ENCODE measurements at places on chromosomes 3 and 15.

DNA sequence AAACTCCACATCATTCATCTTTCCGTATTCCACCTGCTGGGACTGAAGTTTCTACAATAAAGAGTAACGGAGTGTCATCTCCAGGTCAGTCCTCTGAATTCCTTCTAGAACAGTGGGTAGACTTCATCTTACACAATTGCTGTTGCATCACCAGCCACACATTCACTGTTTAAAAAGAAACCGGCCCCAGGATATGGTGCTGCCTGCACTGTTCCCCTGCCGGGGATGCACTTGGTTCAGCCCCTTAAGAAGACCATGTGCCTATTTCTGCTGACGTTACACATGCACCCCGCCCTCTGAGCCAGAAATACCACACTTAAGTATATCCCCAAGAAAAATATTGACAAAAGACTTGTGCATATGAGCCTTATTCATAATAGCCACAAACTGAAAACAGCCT lies 233.4 kb downstream of the FEZF2 start:
- H3K4me3 ChIP-seq, result no peak overlapping the region
- no peak overlapping the region for H3K27ac ChIP-seq
- no peak for DNase-seq
- no peaks in the 10 kb centered on the region for H3K27me3 ChIP-seq
- H3K4me1 ChIP-seq, result peaks cover 8% of the 10 kb centered on the region
- H3K36me3 ChIP-seq, result no peaks in the 10 kb centered on the region

GRCh38 chr3:150247441-150247840 lies 160.7 kb upstream of the TSC22D2 start:
- H3K27ac ChIP-seq, result no peak overlapping the region
- peaks cover 25% of the 10 kb centered on the region for H3K4me1 ChIP-seq
- no peaks in the 10 kb centered on the region for H3K36me3 ChIP-seq
- no peaks in the 10 kb centered on the region for H3K27me3 ChIP-seq

GRCh38 chr3:138463724-138464490 lies 29.5 kb downstream of the ESYT3 start:
- no peaks in the 10 kb centered on the region for H3K4me1 ChIP-seq
- H3K4me3 ChIP-seq, result no peak overlapping the region
- H3K27me3 ChIP-seq, result no peaks in the 10 kb centered on the region
- H3K27ac ChIP-seq, result no peak overlapping the region
- H3K36me3 ChIP-seq, result no peaks in the 10 kb centered on the region

- no peak overlapping the region for H3K27ac ChIP-seq
- H3K4me3 ChIP-seq, result no peak overlapping the region
- no peaks in the 10 kb centered on the region for H3K27me3 ChIP-seq
- peaks cover 37% of the 10 kb centered on the region for H3K4me1 ChIP-seq
- DNase-seq, result no peak
- no peaks in the 10 kb centered on the region for H3K36me3 ChIP-seq
Measured at GRCh38 chr3:64828276-64828675, 140.5 kb upstream of the ADAMTS9 start.

- peaks cover 11% of the 10 kb centered on the region for H3K4me1 ChIP-seq
- DNase-seq, result no peak
- H3K4me3 ChIP-seq, result no peak overlapping the region
- no peak overlapping the region for H3K27ac ChIP-seq
Measured at GRCh38 chr3:117926819-117927218, 1107.8 kb downstream of the IGSF11 start.

- H3K36me3 ChIP-seq, result no peaks in the 10 kb centered on the region
- H3K4me3 ChIP-seq, result no peak overlapping the region
- no peaks in the 10 kb centered on the region for H3K27me3 ChIP-seq
- no peaks in the 10 kb centered on the region for H3K4me1 ChIP-seq
- no peak overlapping the region for H3K27ac ChIP-seq
- DNase-seq, result no peak
Measured at GRCh38 chr3:27939521-27939920, 217.4 kb upstream of the EOMES start.

GRCh38 chr3:79367803-79368202 lies 400.0 kb downstream of the ROBO1 start:
- no peak for DNase-seq
- no peak overlapping the region for H3K4me3 ChIP-seq
- no peaks in the 10 kb centered on the region for H3K36me3 ChIP-seq
- no peaks in the 10 kb centered on the region for H3K27me3 ChIP-seq
- H3K27ac ChIP-seq, result no peak overlapping the region

GRCh38 chr3:26191556-26191955 lies 401.7 kb downstream of the OXSM start:
- DNase-seq, result no peak
- no peak overlapping the region for H3K27ac ChIP-seq
- no peaks in the 10 kb centered on the region for H3K36me3 ChIP-seq
- no peak overlapping the region for H3K4me3 ChIP-seq
- no peaks in the 10 kb centered on the region for H3K27me3 ChIP-seq
- H3K4me1 ChIP-seq, result no peaks in the 10 kb centered on the region

- no peaks in the 10 kb centered on the region for H3K27me3 ChIP-seq
- no peak overlapping the region for H3K27ac ChIP-seq
- H3K4me3 ChIP-seq, result no peak overlapping the region
Measured at GRCh38 chr3:37945807-37946530, 44.6 kb upstream of the VILL start.

GRCh38 chr3:193831495-193832455 lies 238.8 kb downstream of the OPA1 start:
- DNase-seq, result no peak
- no peaks in the 10 kb centered on the region for H3K36me3 ChIP-seq
- no peaks in the 10 kb centered on the region for H3K27me3 ChIP-seq
- peaks cover 12% of the 10 kb centered on the region for H3K4me1 ChIP-seq
- no peak overlapping the region for H3K27ac ChIP-seq

DNA sequence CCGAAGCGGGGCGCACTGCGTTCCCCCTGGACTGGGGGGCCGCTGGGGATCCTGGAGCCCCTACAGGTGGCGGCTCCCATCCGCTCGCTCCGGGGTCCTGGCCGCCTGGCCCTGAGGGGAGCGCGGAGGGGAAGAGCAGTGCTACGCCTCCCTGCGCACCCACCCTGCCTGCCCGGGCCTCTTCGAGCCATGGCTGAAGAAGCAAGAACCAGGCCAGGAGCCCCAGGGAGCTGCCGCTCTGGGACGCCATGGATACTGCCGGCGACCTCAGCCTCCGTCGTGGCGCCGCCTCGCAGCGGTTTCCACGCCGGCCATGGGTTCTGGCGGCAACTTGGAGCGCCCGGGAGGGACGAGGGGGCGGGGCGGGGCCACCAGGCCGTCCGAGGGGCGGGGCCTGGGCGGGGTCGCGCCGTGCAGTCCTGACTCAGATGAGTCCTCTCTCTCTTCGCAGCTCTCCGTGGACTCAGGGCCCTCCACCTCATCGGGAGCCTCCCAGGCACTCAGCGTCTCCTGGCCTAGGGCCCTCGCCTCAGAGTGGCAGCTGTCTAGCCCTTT lies 50.9 kb downstream of the MYL3 start:
- no peaks in the 10 kb centered on the region for H3K36me3 ChIP-seq
- H3K27ac ChIP-seq, result no peak overlapping the region
- peak; percentile 89 for DNase-seq
- peak overlapping the region; percentile 35 for H3K4me3 ChIP-seq
- H3K4me1 ChIP-seq, result peaks cover 5% of the 10 kb centered on the region

GRCh38 chr15:64642875-64643274 lies 132.5 kb downstream of the RBPMS2 start:
- peaks cover 6% of the 10 kb centered on the region for H3K36me3 ChIP-seq
- no peak overlapping the region for H3K4me3 ChIP-seq
- no peak overlapping the region for H3K27ac ChIP-seq
- no peaks in the 10 kb centered on the region for H3K27me3 ChIP-seq
- H3K4me1 ChIP-seq, result no peaks in the 10 kb centered on the region

DNA sequence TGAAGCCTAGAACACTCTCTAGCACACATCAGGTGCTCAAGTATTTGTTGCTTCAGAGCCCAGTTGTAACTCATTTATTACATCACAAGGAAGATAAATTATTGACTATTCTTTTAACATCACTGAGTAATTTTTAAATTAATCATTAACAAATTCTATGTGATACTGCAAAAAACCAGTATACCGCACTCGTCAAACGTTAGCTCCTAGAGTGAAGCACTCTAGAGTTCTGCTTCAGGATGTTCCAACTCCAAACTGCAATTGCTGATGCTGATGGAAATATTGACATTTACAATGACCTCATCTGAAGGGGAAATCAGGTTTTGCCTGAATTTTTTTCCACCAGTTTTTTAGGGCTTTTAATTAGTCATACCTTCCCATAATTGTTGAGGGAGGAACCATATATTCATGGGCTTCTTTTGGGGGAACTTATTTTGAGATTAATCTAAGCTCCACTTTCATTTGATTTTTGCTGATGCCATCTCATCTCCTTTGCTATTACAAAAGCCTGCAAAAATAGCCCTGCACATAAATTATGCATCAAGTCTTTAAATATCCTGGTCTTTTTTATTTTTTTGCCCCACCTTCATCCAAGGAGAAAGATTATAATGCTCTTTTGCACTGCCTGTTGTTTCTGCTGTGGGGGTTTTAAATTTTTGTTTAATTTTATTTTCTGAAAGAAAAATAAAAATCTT lies 123.0 kb upstream of the STAC start:
- H3K4me3 ChIP-seq, result no peak overlapping the region
- DNase-seq, result no peak
- no peaks in the 10 kb centered on the region for H3K36me3 ChIP-seq
- H3K27ac ChIP-seq, result no peak overlapping the region
- no peaks in the 10 kb centered on the region for H3K27me3 ChIP-seq

GRCh38 chr3:150775001-150775599 lies 12.1 kb upstream of the SIAH2 start:
- no peak overlapping the region for H3K4me3 ChIP-seq
- no peak overlapping the region for H3K27ac ChIP-seq

- no peaks in the 10 kb centered on the region for H3K36me3 ChIP-seq
- no peak overlapping the region for H3K27ac ChIP-seq
- no peaks in the 10 kb centered on the region for H3K4me1 ChIP-seq
- no peak overlapping the region for H3K4me3 ChIP-seq
- DNase-seq, result no peak
Measured at GRCh38 chr3:59258550-59259260, 208.9 kb upstream of the CFAP20DC start.

- DNase-seq, result no peak
- H3K27ac ChIP-seq, result no peak overlapping the region
- no peaks in the 10 kb centered on the region for H3K27me3 ChIP-seq
- H3K36me3 ChIP-seq, result no peaks in the 10 kb centered on the region
- no peak overlapping the region for H3K4me3 ChIP-seq
- no peaks in the 10 kb centered on the region for H3K4me1 ChIP-seq
Measured at GRCh38 chr3:143825513-143825912, 22.8 kb downstream of the SLC9A9 start.

DNA sequence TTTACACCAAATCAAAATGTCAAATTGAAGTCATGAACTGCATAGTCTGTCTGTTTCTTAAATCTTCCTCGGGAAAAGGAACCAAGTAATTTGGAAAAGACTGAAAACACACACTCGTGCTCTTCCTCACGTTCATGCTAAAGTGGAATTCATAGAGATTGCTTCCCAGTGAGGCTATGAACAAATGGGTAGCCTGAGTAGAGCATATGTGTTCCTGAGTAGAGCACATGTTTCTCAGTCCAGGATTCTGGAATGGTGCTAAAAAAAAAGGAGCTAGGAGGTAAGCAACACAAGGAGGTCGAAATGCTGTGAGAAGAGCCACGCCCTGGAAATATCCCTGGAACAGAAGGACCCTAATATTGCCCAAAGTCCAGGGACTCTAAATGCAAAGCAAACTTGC lies 494.2 kb upstream of the THBS1 start:
- H3K27me3 ChIP-seq, result no peaks in the 10 kb centered on the region
- no peak overlapping the region for H3K27ac ChIP-seq
- peaks cover 17% of the 10 kb centered on the region for H3K4me1 ChIP-seq
- no peaks in the 10 kb centered on the region for H3K36me3 ChIP-seq
- no peak for DNase-seq

DNA sequence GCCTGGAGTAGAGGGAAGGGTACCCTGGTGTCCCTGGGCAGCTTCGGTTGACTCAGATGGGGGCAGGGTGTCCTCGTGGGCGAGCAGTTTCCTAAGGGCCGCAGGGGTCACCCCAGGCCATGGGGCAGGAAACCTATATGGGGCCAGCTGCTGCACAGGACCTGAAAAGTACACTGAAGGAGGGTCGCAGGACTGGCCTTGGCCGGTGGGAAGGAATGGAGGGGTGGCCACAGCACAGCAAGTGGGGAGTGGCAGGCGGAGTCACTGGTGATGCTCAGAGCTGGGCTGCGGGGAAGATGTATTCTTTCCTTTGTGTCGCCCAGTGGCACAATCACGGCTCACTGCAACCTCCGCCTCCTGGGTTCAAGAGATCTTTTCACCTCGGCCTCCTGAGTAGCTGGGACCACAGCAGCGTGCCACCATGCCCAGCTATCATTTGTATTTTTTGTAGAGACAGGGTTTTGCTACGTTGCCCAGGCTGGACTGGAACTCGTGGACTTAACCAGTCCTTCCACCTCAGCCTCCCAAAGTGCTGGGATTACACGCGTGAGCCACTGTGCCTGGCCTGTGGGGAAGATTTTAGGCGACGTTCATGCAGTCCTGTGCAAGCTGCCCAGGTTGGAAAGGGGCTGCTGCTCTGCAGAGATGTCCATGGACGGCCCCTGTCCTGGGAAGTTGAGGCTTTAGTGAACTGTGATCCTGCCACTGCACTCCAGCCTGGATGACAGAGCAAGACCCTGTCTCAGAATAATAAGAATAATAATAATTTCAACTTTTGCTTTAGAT lies 57.2 kb downstream of the EFCAB12 start:
- H3K4me3 ChIP-seq, result no peak overlapping the region
- no peaks in the 10 kb centered on the region for H3K36me3 ChIP-seq
- H3K27ac ChIP-seq, result no peak overlapping the region
- no peak for DNase-seq
- no peaks in the 10 kb centered on the region for H3K27me3 ChIP-seq

Measured in neural progenitor cell (in vitro differentiated cells).